Ovary (tissue), 10 donors: ENCODE measurements at places on chromosomes 5 and 9. TPM values are rescaled to one million over a fixed set of nuclear protein-coding genes. Genes with fewer than 3 reads are reported as not detected.

PCDHB3 gene
- 4.1 TPM for total RNA-seq

ERAP2 gene
- 15.3 TPM for total RNA-seq

FOXD4L3 gene
- 0.12 TPM for total RNA-seq

MRPS30 gene
- 47.2 TPM for total RNA-seq

GFPT2 gene
- 135 TPM for total RNA-seq

PALM2AKAP2 gene
- total RNA-seq: 1.7 TPM

ACOT12 gene
- not detected for total RNA-seq

IFT74 gene
- 24.6 TPM for total RNA-seq

ADGRV1 gene
- total RNA-seq: 1.1 TPM

ARHGEF37 gene
- 8.3 TPM for total RNA-seq

PCDHGA5 gene
- total RNA-seq: 7.2 TPM

PCDHGA7 gene
- total RNA-seq: 4.2 TPM

FBP2 gene
- total RNA-seq: not detected

IL9 gene
- not detected for total RNA-seq

SARDH gene
- 2.5 TPM for total RNA-seq
